ENCODE measurements at places on chromosomes 16 and 17.

- DNase-seq: no peak
These were observed 1.8 kb downstream of the COG1 start for GRCh38 chr17:73194514-73195222.

- no peak for DNase-seq
These were observed 3.1 kb upstream of the GSE1 start for GRCh38 chr16:85610059-85610445.

DNA sequence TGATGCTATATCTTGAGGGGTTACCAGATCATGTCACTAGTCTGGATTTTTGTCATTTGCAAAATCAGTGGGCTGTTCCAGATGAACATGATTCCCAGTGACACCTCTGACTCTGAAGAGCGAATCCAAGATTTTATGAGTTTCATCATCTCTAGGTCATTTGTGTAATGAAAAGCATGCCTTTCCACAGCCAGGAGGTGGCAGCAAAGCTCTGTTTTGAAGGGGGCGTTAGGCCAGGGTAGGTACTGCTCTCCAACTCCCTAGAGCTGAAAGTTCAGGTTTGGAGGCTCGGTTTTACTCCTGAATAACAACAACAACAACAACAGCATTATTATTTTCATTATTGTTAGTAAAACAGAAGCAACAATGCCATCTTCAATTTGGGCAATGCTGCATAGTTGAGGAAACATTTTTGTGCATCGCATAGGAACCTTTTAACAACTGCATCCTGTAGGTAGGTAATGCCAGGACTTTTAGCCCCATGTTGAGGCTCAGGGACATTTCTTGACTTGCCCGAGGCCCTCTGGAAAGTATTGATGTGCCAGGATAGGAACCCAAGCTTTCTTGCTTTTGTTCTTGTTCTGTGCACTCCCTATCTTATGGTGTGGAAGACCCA lies 77.0 kb downstream of the MYH13 start:
- DNase-seq: peak; percentile 51

GRCh38 chr17:79645777-79646088 lies 34.9 kb upstream of the RBFOX3 start:
- DNase-seq: no peak

DNA sequence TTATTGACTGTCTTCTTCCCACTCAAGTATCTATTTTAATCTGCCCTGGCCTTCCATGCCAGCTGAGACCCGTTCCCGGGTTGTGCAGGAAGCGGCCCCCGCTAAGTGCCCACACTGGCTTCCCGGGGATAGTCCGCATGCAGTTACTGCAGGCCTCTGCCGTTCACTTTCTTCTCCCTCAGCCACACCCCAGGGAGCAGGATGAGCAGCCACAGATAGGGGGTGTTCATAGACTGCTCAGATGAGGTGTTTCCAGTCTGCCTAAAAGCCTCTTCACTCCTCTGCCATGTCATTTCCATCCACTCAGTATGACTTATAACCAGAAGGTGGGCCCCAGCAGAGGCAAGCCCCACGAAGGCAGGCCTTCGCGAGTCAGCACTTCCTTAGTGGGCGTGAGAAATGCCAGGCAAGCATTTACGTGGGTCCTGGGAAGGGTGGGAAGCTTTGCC lies 7.7 kb downstream of the MED9 start:
- no peak for DNase-seq

DNA sequence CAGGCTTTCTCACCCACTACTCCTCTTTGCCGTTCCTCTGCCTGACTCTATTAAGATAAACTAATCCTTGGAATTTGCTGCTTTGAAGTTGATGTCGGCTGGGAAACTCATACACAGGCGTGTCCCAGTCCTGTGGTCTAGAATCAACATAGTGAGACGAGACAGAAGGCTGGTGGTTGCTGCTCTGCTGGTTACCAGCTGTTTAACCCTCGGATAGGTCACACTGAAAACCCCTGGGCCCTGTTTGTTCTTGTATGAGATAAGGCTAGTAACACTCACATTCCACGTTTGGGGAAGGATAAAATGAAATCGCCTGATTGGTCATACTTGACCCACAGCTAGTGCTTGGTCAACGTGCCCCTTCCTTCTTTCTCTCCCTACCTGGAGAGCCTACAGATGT lies 517.0 kb downstream of the CDH13 start:
- no peak for DNase-seq

DNA sequence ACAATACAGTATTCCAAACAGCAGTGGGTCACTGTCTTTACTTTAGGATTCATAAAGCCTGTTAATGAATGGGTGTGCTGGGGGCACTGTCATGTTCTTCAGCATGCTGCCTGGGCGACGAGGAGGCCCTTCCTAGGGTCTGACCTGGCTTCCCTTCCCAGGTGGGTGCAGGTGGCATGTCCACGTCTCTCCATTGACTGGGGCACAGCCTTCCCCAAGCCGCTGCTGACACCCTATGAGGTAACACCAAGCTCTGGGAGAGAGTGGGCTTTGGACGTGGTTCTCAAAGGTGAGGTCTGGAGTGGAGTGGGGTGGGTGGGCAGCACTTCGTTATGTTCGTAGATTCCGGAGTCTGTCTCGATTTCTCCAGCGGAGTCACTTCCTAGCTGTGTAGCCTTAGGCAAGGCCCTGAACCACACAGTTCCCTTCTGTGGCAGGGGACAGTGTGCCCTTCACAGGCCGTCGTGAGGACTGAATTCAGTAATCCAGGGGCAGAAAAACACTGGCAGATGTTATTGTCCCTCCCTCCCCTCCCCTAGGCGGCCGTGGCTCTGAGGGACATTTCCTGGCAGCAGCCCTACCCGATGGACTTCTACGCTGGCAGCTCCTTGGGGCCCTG lies 771 bp upstream of the OVCA2 start:
- DNase-seq: peak; percentile 33

DNA sequence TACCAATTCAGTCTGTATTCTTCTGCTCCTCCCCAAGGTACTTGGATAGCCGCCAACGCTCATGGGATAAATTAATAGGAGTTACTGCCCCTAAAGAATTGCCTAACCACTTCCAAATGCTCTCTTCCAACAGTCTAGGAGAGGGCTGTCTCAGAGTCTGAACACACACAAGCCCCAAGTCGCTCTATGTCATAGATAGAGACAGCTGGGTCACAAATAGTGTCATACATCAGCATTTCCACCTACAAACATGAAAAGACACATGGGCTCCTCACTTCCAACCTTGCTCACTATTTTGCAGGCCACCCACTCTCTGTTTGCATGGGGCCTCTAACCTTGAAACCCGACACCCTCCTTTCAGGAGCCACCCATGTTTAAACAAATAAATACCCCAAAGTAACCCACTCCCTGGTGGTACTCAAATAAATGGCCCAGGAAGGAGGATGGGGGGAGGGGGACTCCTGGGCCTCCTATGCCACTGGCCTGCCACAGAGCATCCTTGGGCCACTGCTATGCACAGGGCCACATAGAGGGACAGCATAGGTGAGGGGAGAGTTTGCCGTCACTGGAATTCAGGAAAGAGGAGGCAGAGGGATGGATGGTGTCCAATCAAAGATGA lies 265.9 kb downstream of the SOX9 start:
- DNase-seq: no peak

GRCh38 chr17:50883850-50884438 lies 17.8 kb upstream of the TOB1 start:
- DNase-seq: peak; percentile 81

DNA sequence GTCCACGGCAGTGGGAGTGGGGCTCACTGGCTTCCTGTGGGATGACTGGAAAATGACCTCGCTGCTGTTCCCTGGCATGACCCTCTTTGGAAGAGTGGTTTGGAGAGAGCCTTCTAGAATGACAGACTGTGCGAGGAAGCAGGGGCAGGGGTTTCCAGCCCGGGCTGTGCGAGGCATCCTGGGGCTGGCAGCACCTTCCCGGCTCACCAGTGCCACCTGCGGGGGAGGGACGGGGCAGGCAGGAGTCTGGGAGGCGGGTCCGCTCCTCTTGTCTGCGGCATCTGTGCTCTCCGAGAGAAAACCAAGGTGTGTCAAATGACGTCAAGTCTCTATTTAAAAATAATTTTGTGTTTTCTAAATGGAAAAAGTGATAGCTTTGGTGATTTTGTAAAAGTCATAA lies 7.8 kb upstream of the RNF213 start:
- DNase-seq: no peak

DNA sequence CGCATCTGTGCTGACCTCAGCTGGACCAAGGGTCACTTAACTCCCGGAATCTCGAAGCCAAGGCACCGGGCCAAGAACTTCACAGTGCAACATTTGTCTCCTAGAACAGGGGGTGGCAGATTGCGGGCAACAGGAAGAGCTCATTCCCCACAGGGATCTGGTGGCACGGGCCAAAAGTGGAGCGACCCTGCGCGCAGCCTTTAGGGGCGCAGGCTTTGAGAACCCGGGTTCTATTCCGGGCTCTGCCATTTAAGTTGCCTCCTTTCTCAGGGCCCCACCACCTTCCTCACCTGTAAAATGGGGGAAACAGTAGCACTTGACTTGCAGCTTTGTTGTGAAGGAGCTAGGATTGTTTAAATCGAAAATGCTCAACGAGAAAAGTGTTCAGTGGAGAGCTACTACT lies 651 bp downstream of the SHMT1 start:
- DNase-seq: no peak

DNA sequence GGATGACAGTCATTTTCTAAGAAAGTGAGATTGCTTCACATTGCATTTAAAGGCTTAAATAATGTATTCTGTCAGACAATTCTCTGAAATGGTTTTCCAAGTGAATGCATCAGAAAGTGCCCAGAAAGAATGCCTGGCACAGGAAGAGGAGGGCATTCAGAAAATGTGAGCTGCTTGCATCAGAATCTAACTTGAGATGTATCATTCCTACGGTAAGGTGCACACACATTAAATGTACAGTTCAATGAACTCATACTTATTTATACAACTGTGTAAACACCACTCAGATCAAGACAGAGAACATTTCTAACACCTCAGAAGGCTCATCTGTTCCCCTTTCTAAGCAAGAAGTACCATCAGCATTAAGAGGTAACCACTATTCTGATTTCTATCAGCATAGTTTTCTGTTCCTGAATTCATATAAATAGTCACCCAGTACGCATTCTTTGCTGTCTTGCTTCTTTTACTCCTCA lies 638.0 kb downstream of the MAF start:
- DNase-seq: no peak

DNA sequence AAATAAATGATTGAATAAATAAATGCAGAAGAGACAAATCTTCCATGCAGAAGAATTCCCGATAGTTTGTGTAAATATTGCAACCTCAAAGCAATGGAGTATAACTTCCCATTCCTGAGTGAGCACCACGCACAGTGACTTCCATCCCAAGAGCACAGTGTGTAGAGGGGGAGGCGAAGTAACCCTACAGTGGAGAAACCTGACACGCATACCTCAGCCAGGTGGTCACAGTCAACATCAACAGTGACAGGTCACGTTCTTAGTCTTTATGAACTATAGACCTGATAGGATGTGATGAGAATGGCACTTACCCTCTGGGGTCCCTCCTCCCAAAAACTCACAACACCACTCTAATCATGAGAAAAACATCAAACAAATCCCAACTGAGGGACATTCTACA lies 111.6 kb downstream of the DYNLRB2 start:
- DNase-seq: no peak

- DNase-seq: no peak
These were observed 117.5 kb downstream of the NOG start for GRCh38 chr17:56710986-56711385.

- no peak for DNase-seq
These were observed 35.8 kb downstream of the ZDHHC7 start for GRCh38 chr16:84975522-84975921.

- no peak for DNase-seq
These were observed 24.7 kb upstream of the TOB1 start for GRCh38 chr17:50890675-50891516.

- no peak for DNase-seq
These were observed 5.5 kb downstream of the PPP1R9B start for GRCh38 chr17:50144845-50145531.

DNA sequence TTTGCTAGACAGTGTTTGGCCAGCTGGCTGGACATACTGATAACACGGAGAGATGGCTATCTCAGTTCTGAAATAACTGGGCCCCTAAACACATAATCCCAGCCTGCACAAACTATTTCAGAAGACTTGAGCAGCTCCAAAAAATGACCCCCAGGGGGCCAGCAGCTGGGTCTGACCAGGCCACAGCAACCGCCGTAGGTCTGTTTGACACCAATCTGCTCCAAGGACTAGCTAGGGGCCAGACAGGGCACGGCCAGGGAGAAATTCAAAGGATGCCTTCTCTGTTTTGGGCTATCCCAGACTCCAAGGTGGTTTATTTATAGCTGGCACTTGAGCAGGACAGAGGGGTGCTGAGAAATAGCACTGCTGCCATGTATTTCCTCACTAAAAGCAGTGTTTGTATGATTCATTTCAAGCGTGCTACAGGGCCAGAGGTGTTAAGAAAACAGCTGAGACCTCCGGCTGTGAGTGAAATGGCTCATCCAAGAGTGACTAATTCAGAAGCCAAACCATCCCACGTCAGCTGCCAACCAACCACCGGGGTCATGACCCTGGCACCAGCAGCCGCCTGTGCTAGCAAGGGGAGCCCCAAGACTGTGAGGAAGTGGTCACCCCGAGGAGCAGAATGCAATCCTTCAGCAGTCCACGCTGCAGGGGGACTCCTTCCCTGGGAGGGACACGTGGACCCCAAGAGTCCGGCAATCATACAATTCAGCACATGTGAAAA lies 5.7 kb downstream of the GGA2 start:
- peak; percentile 95 for DNase-seq

GRCh38 chr16:29684679-29685078 lies 5.7 kb downstream of the QPRT start:
- DNase-seq: no peak

DNA sequence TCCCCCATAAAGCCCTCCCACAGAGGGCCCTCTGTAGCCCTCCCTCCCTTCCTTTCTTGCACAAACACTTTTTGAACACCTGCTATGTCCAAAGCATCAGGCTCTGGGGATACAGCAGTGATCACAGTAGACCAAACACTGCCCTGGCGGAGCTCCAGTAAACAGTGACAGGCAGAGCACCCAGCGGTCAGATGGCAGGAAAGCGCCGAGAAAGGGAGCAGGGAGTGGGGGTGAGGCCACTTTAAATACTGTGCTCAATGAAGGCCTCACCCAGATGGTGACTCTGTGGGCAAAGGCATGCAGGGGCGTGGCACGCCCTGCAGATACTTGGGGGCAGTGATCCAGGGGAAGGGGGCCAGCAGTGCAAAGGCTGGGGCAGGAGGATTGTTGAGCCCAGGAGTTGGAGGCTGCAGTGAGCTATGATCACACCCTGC lies 7.6 kb downstream of the PRR29 start:
- no peak for DNase-seq

GRCh38 chr17:29624586-29624985 lies 1.9 kb upstream of the CORO6 start:
- no peak for DNase-seq

DNA sequence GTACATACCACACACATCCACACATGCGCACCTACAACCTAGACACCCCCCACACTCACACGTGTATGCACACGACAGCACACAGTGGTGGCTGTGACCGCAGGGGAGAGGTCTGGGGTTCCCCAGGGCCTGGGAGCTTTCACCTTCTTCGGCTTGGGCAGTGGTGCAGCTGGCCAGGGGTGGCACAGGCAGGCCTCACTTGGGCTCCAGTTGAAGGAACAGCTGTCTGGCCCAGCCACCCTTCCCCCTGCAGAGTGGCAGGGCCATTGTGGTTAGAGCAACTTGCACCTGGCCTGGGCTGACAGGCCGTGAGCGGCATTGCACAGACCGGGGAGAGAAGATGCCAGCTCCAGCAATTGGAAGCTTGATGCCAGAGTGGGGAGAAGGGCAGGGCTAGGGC lies 114.5 kb upstream of the GSE1 start:
- peak; percentile 31 for DNase-seq

Data from MV-4-11 (cell line).